CD14-positive monocyte (primary cell): ENCODE measurements at places on chromosomes 3 and 15.

GRCh38 chr3:183779896-183780465, 45.4 kb downstream of the MAP6D1 start:
- peak; percentile 54 for DNase-seq

GRCh38 chr15:52010633-52011595, 8.1 kb upstream of the MAPK6 start:
- no peak for DNase-seq

GRCh38 chr3:74039105-74039504, 414.4 kb upstream of the PDZRN3 start:
- no peak for DNase-seq

GRCh38 chr3:45914362-45915058, 28.2 kb downstream of the CCR9 start:
- no peak for DNase-seq

- DNase-seq = no peak
Observed at GRCh38 chr3:183438735-183439134, 10.3 kb upstream of the MCF2L2 start.

DNA sequence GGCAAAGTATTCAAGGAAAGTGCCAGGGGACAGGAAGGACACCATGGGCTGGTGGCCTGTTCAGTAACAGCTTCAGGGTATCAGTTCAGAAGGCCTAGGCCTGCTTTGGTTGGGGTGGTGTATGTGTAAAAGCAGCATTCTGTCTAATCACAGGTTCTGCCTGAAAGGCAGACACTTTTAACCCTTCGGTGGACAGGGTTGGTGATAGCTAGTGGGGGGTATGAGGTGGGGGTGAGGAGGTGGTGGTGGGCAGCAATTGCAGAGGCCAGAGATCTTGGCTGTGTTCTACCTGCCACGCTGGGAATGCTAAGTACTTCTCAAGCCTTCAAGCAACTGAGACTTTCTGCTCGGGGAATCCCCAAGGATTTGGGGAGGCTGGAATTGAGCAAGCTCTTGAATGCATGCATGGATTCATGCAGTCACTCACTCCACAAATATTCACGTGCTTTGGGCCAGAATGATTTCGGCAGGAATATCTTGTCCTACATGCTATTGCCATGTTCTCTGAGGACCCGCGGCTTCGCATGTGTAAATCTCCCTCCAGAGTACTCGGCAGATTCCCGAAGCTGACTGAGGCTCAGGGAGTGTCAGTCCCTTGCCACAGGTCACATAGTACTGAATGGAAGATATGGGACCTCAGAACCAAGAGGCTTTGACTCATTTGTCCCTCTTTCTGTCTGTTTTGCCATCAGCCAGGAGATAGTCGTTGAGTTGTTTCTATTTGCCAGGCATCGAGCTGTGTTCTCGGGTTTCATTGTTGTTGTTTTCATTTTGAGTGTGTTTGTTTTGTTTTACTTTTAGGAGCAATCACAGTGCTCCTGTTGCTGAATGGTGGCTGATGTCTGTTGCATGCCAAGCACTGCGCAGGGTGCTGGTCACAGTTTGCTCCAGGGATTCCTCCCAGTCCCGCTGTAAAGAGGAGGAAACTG, 65.5 kb downstream of the SMAD3 start:
- no peak for DNase-seq

GRCh38 chr3:127406309-127407025, 118.6 kb upstream of the PRR20G start:
- no peak for DNase-seq

- DNase-seq = no peak
Observed at GRCh38 chr3:47583320-47584075, 4.8 kb upstream of the CSPG5 start.

GRCh38 chr3:77623500-77623899, 583.6 kb downstream of the ROBO2 start:
- DNase-seq = no peak

DNA sequence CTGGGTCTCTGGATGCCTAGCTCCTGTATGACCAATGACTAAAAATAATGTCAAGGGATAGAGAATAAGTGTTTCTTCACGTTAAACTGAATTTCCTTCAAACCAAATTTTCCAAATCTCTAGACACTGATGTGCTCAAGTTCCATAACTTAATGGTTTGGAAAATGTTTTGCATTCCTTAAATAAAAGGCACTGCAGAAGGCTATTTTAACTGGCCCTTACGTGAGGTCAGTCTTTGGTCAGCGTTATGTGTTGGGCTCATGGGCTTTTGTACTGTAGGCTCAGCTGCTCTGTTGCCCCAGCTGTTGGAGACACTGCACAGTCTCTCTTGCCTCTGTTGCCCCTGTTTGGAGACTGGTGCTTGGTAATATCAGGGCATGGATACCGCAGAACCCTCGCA, 188.5 kb downstream of the TPRG1 start:
- no peak for DNase-seq

- DNase-seq = peak; percentile 27
Observed at GRCh38 chr15:75947092-75947491, 43.4 kb downstream of the FBXO22 start.

GRCh38 chr3:168269001-168269400, 173.3 kb upstream of the GOLIM4 start:
- DNase-seq = no peak
